ENCODE measurements at places on chromosomes 2 and 18. TPM values are rescaled to one million over a fixed set of nuclear protein-coding genes. Genes with fewer than 3 reads are reported as not detected.

Gene ZC3H6
- total RNA-seq = 9.7 TPM

Gene DSG2
- total RNA-seq = 23.3 TPM

Gene SNORC
- 0.30 TPM for total RNA-seq

Gene TYMS
- total RNA-seq = 25.0 TPM

Gene OTOS
- total RNA-seq = not detected

Gene G6PC2
- not detected for total RNA-seq

Gene ABHD1
- total RNA-seq = 0.10 TPM

Gene CCBE1
- total RNA-seq = 9.3 TPM

DNA sequence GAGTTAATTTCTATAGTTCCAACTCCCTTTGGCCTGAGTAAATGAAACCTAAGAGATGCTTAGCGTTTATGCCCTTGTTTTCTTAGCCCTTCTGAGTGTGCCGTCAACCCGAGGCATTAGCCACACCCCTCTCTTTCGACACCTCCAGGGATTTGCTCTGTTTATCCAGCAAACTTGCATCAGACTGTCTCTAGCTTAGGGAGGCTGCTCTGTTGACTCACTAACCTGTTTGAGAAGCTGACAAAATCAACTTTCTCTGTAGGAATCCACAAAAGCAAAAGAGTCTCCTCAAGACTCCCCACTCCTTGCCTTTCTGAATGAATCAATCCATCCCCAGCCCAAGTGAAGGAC, 317.6 kb downstream of the TNS1 start:
- DNase-seq = no peak

DNA sequence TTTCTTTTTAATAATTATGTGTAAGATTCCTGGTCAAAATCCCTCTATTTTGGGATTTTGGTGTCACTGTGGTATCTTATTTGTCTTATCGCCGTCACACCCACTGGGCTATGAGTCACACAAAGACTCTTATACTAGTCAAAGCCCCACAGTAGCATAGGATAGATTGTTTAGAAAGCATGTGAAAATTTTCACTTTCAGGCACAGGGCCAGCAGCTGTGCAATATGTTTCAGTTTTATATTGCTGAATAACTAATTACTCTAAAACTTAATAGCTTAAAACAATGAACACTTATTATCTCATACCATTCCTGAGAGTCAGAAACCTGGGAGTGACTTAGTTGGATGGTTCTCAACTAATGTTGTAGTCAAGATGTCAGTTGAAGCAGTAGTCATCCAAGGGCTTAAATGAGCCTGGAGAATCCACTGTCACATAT, 24.0 kb downstream of the CFAP210 start:
- no peak for DNase-seq

GRCh38 chr2:233319256-233319655, 11.6 kb downstream of the SAG start:
- DNase-seq = no peak

DNA sequence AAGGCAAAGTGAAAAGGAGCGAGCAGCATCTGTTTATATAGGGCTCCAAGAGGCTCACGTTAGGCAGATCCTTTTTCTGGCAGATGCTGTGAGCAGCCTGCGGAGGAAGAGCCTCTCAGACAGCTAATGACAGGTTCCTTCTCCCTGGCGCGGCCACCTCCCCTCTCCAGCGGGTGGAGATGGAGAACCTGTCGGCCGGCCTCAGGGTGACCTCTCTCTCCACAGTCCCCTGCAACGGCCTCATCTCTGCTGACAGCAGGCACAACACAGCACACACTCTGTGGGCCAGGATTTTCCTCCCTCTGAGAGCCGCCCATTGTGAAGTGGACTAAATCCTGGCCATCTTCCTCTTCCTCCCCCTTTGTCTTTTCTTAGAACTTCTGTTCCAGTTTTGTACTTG, 119.8 kb downstream of the PRKCE start:
- peak; percentile 59 for DNase-seq

- no peak for DNase-seq
These were observed 152.5 kb downstream of the CYP26B1 start for GRCh38 chr2:71995067-71995665.

- DNase-seq = no peak
These were observed 36.0 kb upstream of the TEX51 start for GRCh38 chr2:126862730-126863129.

DNA sequence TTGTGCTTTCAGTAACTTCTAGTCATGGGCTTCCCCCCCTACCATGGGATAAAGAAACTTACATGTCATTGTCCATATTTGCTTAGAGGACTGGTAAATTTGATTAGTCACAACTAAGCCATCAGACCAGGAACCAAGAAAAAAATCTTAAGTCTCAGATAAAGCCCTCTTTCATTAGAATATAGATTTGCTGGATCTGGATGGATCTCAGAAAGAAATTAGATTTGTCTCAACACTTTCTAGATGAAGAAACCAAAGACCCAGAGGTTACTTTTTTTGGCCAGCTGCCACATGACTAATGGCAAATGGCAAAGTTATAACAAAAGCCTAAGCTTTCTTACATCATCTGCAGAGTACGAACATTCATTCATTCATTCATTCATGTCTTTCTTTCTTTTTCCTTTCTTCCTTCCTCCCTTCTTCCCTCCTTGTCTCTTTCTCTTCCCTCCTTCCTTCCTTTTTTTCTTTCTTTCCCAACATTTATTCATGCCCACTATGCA, 60.2 kb downstream of the CDCA7 start:
- no peak for DNase-seq

- no peak for DNase-seq
These were observed 371.9 kb downstream of the STK39 start for GRCh38 chr2:167875529-167875928.

GRCh38 chr2:218984239-218985020, 554 bp downstream of the FEV start:
- no peak for DNase-seq

- DNase-seq = no peak
These were observed 3.6 kb upstream of the IL1A start for GRCh38 chr2:112787729-112788393.

- DNase-seq = no peak
These were observed 577.4 kb upstream of the GCFC2 start for GRCh38 chr2:76288146-76288545.
